ENCODE measurements at places on chromosomes 3 and 15. TPM values are rescaled to one million over a fixed set of nuclear protein-coding genes. Genes with fewer than 3 reads are reported as not detected.

GPR62 gene
- total RNA-seq: not detected

ENTPD3 gene
- total RNA-seq: not detected

GP5 gene
- not detected for total RNA-seq

ZNF620 gene
- total RNA-seq: 1.6 TPM

SLC28A2 gene
- total RNA-seq: not detected

GPR87 gene
- 2.0 TPM for total RNA-seq

C2CD4A gene
- total RNA-seq: not detected

ADCY5 gene
- total RNA-seq: 0.32 TPM

PIGZ gene
- total RNA-seq: 1.2 TPM

ROBO1 gene
- 11.9 TPM for total RNA-seq

TNNC1 gene
- 0.87 TPM for total RNA-seq

CYP19A1 gene
- total RNA-seq: 0.15 TPM

SAMMSON gene
- total RNA-seq: not detected

ATP13A4 gene
- total RNA-seq: not detected

ZNF660 gene
- not detected for total RNA-seq

RMDN3 gene
- total RNA-seq: 21.5 TPM

CP gene
- total RNA-seq: 7.0 TPM

TRH gene
- total RNA-seq: not detected

MTMR10 gene
- 15.9 TPM for total RNA-seq

TIMMDC1 gene
- total RNA-seq: 73.3 TPM

SERPINI1 gene
- total RNA-seq: 2.8 TPM

CRBN gene
- 27.2 TPM for total RNA-seq

RBMS3 gene
- 0.48 TPM for total RNA-seq

MYL3 gene
- total RNA-seq: not detected

TRIP4 gene
- total RNA-seq: 24.4 TPM

ATP13A5 gene
- total RNA-seq: not detected

DPP8 gene
- 25.6 TPM for total RNA-seq

OIP5 gene
- 13.8 TPM for total RNA-seq

ZPLD1 gene
- total RNA-seq: 0.05 TPM

UTS2B gene
- 0.22 TPM for total RNA-seq

WNT7A gene
- total RNA-seq: 0.19 TPM

HGD gene
- 19.2 TPM for total RNA-seq

C3orf49 gene
- not detected for total RNA-seq

STRIT1 gene
- not detected for total RNA-seq

CHRNA5 gene
- 32.6 TPM for total RNA-seq

CATSPER2 gene
- 0.58 TPM for total RNA-seq

IQSEC1 gene
- 13.5 TPM for total RNA-seq
